Activated CD4-positive, alpha-beta memory T cell treated with anti-CD3 and anti-CD28 coated beads, Interleukin-2, amount 10 ng/mL, durations not matched to agents 7 days and 5 days (primary cell): ENCODE measurements at places on chromosomes 7 and 10. TPM values are rescaled to one million over a fixed set of nuclear protein-coding genes. Genes with fewer than 3 reads are reported as not detected.

DNA sequence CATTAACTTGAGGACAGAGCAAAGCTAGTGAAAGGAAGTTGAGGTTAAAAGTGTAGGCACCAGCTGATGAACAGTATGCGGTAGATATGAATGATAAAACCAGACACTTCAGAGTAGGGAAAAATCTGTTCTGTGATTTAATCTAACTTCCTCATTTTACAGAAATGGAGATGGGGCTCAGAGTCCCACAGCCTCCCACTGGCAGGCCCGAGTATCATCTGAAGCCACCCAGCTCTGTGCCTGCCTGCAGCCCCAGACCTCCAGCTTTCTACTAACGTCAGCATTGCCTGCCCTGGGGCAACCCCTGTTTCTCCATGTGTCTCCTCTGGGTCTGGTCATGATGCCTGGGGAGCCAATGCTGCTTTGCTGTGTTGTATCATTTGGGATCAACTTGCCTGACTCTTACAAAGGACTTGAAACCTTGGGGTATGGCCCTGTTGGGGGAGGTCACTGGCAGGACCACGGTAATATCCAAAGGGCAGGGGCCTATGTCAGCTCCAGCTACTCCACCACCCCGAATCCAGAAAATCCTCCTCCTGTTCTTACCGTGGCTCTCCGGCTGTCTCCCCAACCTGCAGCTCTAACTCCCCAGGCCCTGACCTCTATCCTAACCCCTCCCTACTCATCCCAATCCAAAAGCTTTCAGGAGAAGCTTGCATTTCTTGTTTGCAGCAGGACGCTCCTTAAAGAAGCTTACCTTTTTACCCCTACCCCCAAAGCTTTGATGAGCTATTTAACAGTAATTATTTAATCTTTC lies 56.2 kb upstream of the NPY start:
- peaks cover 13% of the 10 kb centered on the region for H3K27me3 ChIP-seq
- H3K4me1 ChIP-seq: peaks cover 13% of the 10 kb centered on the region
- no peak for DNase-seq
- H3K4me3 ChIP-seq: no peak overlapping the region

GRCh38 chr7:51297986-51298385 lies 18.6 kb downstream of the COBL start:
- H3K4me1 ChIP-seq: no peaks in the 10 kb centered on the region
- no peak overlapping the region for H3K4me3 ChIP-seq
- no peak for DNase-seq

DNA sequence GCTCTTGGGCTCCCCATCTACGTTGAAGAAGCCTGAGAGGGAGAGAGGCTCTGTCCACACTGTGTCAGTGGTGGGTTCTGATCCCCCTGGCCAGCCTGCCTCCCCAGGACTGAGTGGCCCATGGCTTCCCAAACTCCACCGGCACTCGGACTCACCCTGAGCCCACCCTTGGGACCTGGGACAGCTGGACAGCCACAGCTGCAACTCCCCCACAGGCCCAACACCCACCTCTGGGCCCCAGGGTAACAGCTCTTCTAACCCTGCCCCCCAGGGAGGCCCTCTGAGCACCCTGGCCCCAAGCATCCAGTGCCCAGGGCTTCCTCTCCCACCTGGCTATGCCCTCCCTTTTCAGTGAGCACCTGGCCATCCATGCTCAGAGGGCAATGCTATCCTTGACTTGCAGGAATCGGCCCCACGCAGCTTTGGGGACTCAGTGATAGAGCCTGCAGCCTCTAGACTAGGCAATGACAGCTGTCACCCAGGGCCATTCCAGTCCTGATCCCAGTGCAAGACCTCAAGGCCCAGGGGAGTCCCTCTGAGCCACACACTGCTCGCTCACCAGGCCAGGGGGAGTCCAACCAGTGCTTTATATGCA lies 17.9 kb downstream of the OGDHL start:
- no peaks in the 10 kb centered on the region for H3K27me3 ChIP-seq
- no peaks in the 10 kb centered on the region for H3K36me3 ChIP-seq
- DNase-seq: no peak
- no peak overlapping the region for H3K4me3 ChIP-seq
- H3K4me1 ChIP-seq: no peaks in the 10 kb centered on the region

DNA sequence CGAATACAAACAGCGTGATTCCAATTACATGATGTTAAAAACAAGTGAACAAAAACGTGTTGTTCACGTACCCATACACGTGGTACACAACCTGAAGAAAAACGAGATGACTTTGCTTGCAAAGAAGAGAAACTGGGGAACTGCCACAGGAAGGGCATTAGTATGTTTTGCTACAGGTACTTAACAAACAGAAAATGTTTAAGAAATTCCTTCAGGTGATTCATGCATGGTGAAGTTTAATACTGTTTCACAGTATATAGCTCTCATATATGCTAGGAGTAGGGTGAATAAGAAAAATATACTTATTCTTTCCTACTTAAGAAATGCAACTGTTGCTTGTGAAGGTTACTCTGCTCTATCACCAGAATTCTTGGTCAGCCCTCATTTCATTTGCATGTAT lies 9.8 kb downstream of the SEC61G start:
- DNase-seq: no peak
- H3K4me3 ChIP-seq: no peak overlapping the region
- H3K4me1 ChIP-seq: peaks cover 9% of the 10 kb centered on the region
- no peaks in the 10 kb centered on the region for H3K27me3 ChIP-seq
- peaks cover 75% of the 10 kb centered on the region for H3K36me3 ChIP-seq

- peaks cover under 1% of the 10 kb centered on the region for H3K27me3 ChIP-seq
- no peaks in the 10 kb centered on the region for H3K4me1 ChIP-seq
- no peaks in the 10 kb centered on the region for H3K36me3 ChIP-seq
- no peak overlapping the region for H3K4me3 ChIP-seq
These were observed 56.5 kb upstream of the WIPF3 start for GRCh38 chr7:29749701-29750321.

GRCh38 chr7:44206008-44206407 lies 5.2 kb downstream of the YKT6 start:
- H3K27me3 ChIP-seq: no peaks in the 10 kb centered on the region
- no peak overlapping the region for H3K27ac ChIP-seq
- peaks cover 51% of the 10 kb centered on the region for H3K36me3 ChIP-seq
- no peak for DNase-seq
- H3K4me3 ChIP-seq: no peak overlapping the region

DNA sequence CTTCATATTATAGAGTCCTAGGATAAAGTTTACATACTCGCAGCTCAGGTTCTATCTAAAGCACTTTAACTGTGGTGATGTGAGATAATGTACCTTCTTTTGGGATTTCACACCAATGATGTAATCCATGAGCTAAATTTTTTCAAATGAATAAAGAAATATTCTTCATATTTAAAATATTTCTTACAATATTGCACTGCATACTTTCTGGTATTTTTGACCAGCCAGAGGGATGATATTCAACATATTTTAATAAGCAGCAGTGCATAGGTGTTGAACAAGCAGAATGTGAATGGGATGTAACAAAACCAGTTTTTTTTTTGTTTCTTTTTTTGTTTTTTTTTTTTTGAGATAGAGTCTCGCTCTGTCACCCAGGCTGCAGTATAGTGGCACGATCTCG lies 73.2 kb upstream of the TRIM24 start:
- no peak for DNase-seq
- H3K27ac ChIP-seq: no peak overlapping the region
- no peaks in the 10 kb centered on the region for H3K4me1 ChIP-seq
- H3K36me3 ChIP-seq: no peaks in the 10 kb centered on the region
- H3K27me3 ChIP-seq: no peaks in the 10 kb centered on the region
- H3K4me3 ChIP-seq: no peak overlapping the region

- no peak for DNase-seq
- H3K4me3 ChIP-seq: no peak overlapping the region
- peaks cover 4% of the 10 kb centered on the region for H3K36me3 ChIP-seq
- H3K27ac ChIP-seq: no peak overlapping the region
- no peaks in the 10 kb centered on the region for H3K27me3 ChIP-seq
These were observed 28.4 kb downstream of the BBS9 start for GRCh38 chr7:33157781-33158180.

DNA sequence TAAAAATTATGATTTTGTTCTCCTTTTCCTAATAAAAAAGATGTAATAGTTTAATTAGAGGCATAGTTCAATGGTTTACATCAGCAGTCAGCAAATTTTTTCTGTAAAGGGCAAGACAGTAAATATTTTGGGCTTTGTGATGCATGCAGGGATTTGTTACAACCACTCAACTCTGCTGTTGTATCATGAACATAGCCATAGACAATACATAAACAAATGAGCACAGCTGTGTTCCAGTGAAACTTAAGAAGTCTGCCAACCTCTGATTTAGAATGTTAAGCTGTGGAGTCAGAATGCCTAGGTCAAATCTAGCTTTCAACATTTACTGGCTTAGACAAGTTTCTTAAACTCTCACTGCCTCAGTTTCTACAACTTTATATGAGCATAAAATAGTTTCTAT lies 31.6 kb downstream of the ASZ1 start:
- H3K4me3 ChIP-seq: no peak overlapping the region
- H3K27ac ChIP-seq: no peak overlapping the region
- H3K27me3 ChIP-seq: no peaks in the 10 kb centered on the region
- no peaks in the 10 kb centered on the region for H3K4me1 ChIP-seq
- no peaks in the 10 kb centered on the region for H3K36me3 ChIP-seq
- DNase-seq: no peak

GRCh38 chr7:5352440-5353010 lies 69.8 kb downstream of the SLC29A4 start:
- no peaks in the 10 kb centered on the region for H3K27me3 ChIP-seq
- H3K4me3 ChIP-seq: no peak overlapping the region
- H3K4me1 ChIP-seq: peaks cover 11% of the 10 kb centered on the region
- no peak overlapping the region for H3K27ac ChIP-seq

DNA sequence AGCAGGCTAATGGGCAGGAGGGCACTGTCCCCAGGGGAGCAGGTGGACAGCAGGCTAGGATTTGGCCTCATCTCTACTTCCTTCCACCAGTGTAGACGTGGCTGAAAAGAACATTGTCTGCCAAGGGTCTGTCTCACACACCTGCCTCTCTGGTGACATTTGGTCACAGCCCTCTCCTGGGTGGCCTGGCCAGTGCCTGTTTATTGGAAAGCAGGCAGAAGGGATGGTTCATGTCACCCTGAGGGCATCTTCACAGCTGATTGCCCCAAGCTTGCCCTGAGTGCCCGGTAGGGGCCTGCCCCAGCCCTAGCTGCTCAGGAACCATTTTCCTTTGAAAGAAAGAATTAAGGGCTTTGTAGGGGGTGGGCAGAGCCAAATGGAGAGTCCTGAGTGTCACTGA lies 138.7 kb downstream of the C10orf105 start:
- no peaks in the 10 kb centered on the region for H3K4me1 ChIP-seq
- no peak overlapping the region for H3K27ac ChIP-seq
- H3K36me3 ChIP-seq: no peaks in the 10 kb centered on the region
- no peak for DNase-seq

DNA sequence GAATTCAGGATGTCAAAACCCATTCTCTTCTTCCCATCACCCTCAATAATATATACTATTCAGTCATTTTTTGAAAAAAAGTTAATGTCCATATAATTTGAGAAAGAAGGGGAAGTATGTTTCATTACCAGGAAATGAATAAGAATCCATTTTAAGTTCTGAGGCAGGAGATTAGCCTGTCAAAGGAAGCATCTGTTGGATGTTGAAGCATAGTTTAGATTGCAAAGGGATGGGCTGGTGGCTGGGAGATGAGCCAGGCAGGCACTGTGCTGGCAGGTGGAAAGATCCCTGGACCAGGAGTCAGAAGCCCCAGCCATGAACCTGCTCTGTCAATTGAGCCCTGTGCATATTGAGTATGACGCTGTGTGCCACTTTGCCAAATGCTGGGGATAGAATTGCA lies 48.4 kb upstream of the CRTAC1 start:
- peaks cover 4% of the 10 kb centered on the region for H3K27me3 ChIP-seq
- H3K27ac ChIP-seq: no peak overlapping the region
- H3K36me3 ChIP-seq: no peaks in the 10 kb centered on the region
- no peak for DNase-seq
- H3K4me3 ChIP-seq: no peak overlapping the region
- no peaks in the 10 kb centered on the region for H3K4me1 ChIP-seq

DNA sequence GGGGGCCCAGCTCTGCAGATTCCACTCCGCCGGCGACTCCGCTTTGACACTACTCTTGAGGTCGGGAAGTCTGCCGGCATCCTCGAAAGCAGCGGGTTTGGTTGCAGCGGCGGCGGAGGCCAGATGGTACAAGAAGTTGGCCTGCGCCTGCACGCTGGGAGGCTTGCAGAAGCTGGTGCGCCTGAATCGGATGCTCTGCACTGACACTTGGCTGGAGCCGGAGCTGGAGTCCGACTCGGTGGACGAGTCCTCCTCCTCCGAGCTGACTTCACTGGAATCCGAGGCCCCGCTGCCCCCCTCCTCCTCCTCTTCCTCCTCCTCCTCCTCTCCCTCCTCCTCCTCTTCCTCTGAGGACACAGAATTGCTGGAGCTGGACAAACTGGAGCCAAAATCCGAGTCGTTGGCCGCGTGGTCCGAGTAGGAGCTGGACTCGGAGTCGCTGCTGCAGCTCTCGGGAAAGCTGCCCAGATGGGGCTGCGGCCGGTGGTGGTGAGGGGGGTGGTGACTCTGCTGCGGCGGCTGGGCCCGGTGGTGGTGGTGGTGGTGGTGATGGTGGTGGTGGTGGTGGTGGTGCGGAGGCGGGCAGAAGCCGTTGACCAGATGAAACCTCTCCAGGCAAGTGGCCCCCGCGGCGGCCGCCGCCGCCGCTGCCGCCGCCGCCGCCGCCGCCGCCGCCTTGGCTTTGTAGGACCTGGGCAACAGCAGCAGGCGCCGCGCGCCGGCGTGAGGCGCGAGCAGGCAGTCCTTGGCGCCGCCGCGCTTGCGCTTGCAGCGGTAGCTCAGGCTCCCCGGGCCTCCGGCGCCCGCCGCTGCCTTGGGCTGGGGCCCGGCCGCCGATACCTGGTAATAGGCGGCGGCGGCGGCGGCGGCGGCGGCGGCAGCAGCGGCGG lies 9.0 kb downstream of the SKIDA1 start:
- peak overlapping the region; percentile 80 for H3K4me3 ChIP-seq
- H3K27me3 ChIP-seq: peaks cover 81% of the 10 kb centered on the region
- peak; percentile 57 for DNase-seq
- no peaks in the 10 kb centered on the region for H3K36me3 ChIP-seq
- H3K4me1 ChIP-seq: peaks cover 46% of the 10 kb centered on the region

GRCh38 chr7:63998549-63998948 lies at the start of gene ZNF722:
Gene ZNF722, plus strand, starts transcription at chr7:63998849. Its CDS starts 113 bp downstream, at chr7:63998962.
- DNase-seq: no peak
- H3K4me1 ChIP-seq: no peaks in the 10 kb centered on the region
- no peaks in the 10 kb centered on the region for H3K36me3 ChIP-seq
- no peaks in the 10 kb centered on the region for H3K27me3 ChIP-seq
- H3K27ac ChIP-seq: no peak within 1 kb of the TSS

- no peaks in the 10 kb centered on the region for H3K4me1 ChIP-seq
- H3K36me3 ChIP-seq: no peaks in the 10 kb centered on the region
- no peaks in the 10 kb centered on the region for H3K27me3 ChIP-seq
- no peak overlapping the region for H3K4me3 ChIP-seq
These were observed 182.2 kb upstream of the PRR15 start for GRCh38 chr7:29381206-29382094.

PTF1A gene
- total RNA-seq: not detected

GDF10 gene
- total RNA-seq: not detected

DNAJB12 gene
- total RNA-seq: 26.7 TPM

CFAP43 gene
- 0.18 TPM for total RNA-seq

TNS3 gene
- total RNA-seq: 0.18 TPM

HMX2 gene
- total RNA-seq: not detected

HTR5A gene
- total RNA-seq: not detected

NEBL gene
- total RNA-seq: not detected

PDE1C gene
- total RNA-seq: not detected

TNRC18 gene
- 56.5 TPM for total RNA-seq
